ENCODE measurements at places on chromosomes 7 and 10. TPM values are rescaled to one million over a fixed set of nuclear protein-coding genes. Genes with fewer than 3 reads are reported as not detected.

DNA sequence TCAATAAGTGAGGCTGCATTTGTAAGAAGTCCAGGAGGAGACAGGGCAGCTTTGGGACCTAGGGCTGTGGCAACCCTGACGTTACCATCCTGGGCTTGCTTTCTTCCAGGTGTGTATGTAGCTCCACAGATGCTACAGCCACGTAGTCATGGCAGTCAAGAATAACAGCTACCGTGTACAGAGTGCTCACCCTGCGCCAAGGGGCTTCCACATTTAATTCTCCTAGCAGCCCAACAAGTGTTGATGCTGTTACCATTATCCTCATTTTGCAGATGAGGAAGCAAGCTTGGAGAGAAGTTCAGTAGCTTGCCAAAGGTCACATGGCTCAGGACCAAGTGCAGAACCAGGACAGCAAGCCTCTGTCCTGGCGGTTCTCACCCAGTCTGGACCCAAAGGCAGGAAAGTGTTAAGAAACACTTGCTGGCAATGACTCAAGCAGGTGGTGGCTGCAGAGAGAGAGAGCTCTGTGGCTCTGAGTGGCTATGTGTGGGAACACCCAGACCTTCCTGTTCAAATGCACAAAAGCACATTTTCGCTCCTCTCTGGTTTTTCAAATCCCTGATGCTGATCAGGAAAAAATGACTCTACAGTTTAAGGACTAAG is 89.8 kb downstream of the CREM start:
- no peaks in the 10 kb centered on the region for H3K36me3 ChIP-seq
- no peak for DNase-seq
- H3K27ac ChIP-seq: peak overlapping the region; percentile 18
- H3K4me3 ChIP-seq: no peak overlapping the region
- no peaks in the 10 kb centered on the region for H3K27me3 ChIP-seq

Gene THSD7A
- total RNA-seq: 6.1 TPM

Gene PLEKHS1
- 7.3 TPM for total RNA-seq

Gene ABHD11
- total RNA-seq: 31.3 TPM

Data from upper lobe of left lung (tissue), 6 donors.